Left renal pelvis (tissue), 4 donors: ENCODE measurements at places on chromosomes 1 and 21. TPM values are rescaled to one million over a fixed set of nuclear protein-coding genes. Genes with fewer than 3 reads are reported as not detected.

DNA sequence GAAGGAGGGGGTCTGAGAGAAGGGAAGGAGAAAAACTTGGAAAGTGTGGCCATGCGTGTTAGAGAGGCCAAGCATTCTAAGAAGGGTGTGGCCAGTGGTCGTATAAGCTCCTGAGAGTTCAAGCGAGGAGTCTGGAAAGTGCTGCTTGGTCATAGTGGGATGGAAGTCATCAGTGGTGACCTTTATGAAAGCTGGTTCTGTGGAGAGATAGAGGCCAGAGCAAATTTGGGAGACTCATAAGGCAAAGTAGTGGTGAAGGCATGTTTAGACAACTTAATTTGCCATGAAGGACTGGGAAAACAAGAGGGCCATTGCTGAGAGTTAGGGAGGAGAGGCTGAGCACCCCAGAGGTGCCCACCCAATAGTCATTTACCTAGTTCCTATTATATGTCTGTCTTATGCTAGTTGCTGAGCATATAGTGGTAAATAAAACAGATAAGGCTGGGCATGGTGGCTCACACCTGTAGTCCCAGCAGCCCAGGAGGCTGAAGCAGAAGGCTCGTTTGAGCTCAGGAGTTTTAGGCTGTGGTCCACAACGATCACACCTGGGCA is 1.9 kb downstream of the KLF17 start:
- DNase-seq, result no peak

DNA sequence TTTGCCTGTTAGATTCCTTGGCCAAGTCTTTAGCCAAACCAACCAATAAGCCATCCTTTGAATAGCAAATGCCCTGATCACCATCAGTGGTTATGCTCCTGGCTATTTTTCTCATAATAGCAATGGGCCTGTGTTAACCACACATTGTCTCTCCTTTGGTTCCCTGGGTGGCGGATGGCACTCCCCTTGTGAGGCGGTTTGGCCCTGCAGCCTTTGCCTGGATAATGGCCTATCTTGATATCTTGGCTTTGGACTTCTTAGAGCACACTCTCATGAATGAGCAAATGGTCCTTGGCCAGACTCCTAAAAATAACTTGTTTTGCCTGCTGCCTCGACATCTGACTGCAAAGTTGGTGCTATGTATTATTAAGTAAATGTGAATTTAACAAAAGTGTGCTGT is 22.4 kb upstream of the ZBTB18 start:
- no peak for DNase-seq

Gene PDC
- 0.27 TPM for polyA plus RNA-seq

- no peak for DNase-seq
Measured at GRCh38 chr1:84996846-84997666, at the start of gene MCOLN2. TSS of gene MCOLN2 (minus strand) at chr1:84997113. CDS start at chr1:84996872, 241 bp downstream.

- DNase-seq, result no peak
Measured at GRCh38 chr1:205435578-205436573, 14.0 kb upstream of the LEMD1 start.

Gene GNG12
- 91.1 TPM for polyA plus RNA-seq

GRCh38 chr1:68445709-68446108 is 4.0 kb downstream of the RPE65 start:
- DNase-seq, result no peak

Gene FPGT
- polyA plus RNA-seq, result 25.0 TPM

Gene NIBAN1
- 3.6 TPM for polyA plus RNA-seq

DNA sequence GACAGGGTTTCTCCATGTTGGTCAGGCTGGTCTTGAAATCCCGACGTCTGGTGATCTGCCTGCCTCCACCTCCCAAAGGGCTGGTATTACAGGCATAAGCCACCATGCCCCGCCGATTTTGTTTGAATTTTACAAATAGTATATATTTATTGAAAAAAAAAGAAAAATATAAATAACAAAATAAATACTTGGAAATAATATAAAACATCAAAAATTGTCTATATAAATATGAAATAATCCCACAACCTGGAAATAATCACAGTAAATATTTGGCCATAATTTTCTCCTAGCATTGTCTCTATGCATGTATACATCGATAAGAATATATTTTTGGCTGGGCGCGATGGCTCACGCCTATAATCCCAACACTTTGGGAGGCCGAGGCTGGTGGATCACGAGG is 2.7 kb upstream of the PLOD1 start:
- DNase-seq, result no peak

DNA sequence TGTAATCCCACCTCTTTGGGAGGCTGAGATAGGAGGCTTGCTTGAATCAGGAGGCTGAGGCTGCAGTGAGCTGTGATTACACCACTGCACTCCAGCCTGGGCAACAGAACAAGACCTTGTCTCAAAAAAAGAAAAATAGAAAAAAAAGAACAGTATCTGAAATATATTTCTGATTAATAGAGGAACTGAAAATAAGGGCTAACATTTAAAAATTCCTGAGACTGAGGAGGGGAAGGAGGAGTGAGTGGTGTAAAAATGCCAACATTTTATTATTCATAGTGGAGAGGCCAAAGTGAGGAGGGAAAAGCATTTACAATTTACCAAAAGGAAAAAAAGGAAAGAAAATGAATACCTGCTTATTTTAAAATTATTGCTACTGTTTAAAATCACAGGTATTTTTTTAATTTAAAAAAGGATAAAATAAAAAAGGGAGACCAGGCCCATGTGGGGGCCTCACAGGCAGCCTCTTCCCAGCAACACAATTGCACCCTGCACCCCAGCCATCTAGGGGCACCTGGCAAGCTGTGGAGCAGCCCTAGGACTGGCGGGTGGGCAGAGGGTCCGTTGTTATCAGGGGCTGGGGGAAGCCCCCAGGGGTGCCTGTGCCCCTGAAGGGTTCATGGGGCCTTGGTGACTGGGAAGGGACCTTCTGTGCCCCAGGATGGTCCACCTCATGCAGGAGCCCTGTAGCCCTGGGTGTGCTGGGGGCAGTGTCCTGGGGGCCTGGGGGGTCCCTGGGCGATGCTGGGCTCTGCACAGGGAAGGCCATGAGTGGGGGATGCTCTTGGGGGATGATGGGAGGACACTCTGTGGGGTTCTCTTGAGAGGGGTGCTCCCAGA is 34.8 kb upstream of the ADARB1 start:
- no peak for DNase-seq

- no peak for DNase-seq
Measured at GRCh38 chr1:76433526-76433925, 359.0 kb downstream of the ST6GALNAC3 start.

Gene BLACAT1
- 2.8 TPM for polyA plus RNA-seq

DNA sequence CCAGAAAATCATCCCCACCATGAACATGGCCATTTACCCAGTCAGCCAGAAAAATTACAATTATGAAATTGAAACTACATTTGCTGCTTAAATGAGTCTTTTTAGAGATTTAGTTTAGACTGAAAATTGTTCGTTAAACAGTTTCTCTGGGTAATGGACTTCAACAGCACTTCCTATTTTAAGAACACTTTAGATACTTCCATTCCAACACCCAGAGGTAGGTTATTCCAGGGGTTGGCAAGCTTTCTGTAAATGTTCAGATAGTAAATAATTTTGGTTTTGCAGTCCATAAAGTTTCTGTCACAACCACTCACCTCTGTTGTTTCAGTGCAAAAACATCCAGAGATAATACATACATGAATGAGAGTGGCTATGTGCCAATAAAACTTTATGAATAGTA is 10.2 kb downstream of the NMNAT2 start:
- DNase-seq, result no peak

Gene LCE6A
- not detected for polyA plus RNA-seq

Gene TMEM82
- 2.0 TPM for polyA plus RNA-seq

- DNase-seq, result no peak
Measured at GRCh38 chr1:212699625-212700222, at the start of gene BATF3. TSS of gene BATF3 (minus strand) at chr1:212699840. CDS start at chr1:212699762, 78 bp downstream.

- no peak for DNase-seq
Measured at GRCh38 chr1:192550922-192551534, 24.5 kb upstream of the RGS1 start.

- no peak for DNase-seq
Measured at GRCh38 chr21:41957991-41958766, 4.4 kb upstream of the C2CD2 start.

GRCh38 chr1:169426174-169426705 is 1.0 kb downstream of the CCDC181 start:
- DNase-seq, result no peak

GRCh38 chr1:212633161-212633560 is 24.6 kb downstream of the ATF3 start:
- no peak for DNase-seq

DNA sequence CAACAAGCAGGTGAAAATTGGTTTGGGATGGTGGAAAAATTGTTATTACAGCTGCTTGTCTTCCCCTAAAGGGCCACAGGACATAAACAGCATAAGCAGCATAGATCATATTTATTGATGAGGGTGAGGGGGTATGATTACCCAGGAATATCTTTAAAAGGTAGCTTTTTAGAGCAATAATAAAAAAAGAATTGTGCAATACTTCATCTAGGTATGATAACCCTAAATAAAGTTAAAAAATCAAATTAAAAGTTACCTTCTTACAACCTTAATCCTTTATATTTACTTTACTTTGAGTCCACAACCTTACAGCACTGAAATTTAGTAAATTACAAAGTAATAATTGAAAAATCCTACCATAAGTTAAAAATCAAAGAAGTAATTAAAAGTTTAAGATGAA is 653.3 kb upstream of the RGS18 start:
- DNase-seq, result no peak

GRCh38 chr1:48676822-48677221 is 99.9 kb downstream of the BEND5 start:
- no peak for DNase-seq

DNA sequence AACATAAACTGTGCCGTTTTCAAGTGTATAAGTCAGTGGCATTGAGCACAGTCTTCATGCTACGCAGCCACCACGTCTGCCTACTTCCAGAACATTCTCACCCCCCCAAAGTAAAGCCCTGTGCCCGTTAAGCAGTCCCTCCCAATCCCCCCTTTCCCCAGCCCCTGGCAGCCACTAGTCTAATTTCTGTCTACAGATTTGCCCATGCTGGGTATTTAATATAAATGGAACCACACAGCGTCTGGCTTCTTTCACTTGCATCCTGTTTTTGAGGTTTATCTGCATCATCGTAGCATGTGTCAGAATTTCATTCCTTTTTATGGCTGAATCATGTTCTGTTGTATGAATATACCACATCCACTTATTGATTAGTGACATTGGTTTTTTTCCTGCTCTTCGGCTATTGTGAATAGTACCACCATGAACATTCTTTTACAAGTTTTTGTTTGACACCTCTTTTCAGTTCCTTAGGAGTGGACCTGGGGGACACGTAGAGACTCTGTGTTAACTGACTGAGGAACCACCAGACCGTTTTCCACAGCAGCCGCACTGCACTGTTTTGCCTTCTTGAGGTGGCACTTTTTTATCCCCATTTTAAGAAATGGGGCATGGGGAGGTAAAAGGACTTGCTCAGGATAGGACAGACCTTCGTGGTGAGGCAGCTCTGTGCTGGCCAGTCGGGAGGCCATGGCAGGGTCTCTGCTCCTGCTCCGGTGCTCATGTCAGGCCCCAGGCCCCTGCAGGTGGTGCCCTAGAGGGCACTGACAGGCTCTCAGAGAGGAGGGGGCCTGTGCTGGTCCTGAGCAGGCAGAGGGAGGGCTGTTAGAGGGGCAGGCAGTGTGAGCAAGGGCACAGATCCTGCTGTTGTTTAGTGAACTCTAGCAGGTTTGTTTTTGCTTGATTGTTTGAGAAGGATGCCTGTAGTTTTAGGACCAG is 123.8 kb downstream of the PCBP3 start:
- DNase-seq, result no peak

DNA sequence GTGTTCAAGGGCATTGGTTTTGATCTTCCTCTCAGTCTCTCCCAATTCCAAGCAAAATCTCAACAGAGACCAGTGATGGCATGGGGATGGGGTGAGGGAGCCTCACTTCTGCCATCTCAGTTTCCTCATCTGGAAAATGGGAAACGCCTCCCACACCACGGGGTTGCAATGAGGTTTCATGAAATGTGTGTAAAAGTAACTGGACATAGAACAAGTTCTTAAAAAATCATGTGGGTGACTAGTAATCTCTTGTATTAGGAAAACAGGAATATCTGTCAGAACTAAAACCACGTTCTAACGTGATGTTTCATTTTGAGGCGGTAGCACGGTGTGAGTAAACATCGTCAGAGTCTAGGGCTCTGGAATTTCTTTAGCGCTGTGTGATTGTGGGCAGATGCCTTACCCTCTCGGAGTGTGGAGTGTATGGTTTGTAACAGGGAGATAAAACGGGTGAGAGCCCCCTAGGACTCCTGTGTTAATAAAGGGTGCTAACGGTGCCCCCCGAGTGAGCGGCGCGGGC is 55.5 kb upstream of the DNAJC6 start:
- DNase-seq, result no peak

- DNase-seq, result no peak
Measured at GRCh38 chr1:225354906-225355305, 72.9 kb downstream of the LBR start.

- DNase-seq, result no peak
Measured at GRCh38 chr21:45283611-45284455, 3.9 kb downstream of the POFUT2 start.

Gene NR1I3
- 1.9 TPM for polyA plus RNA-seq

GRCh38 chr1:74861867-74862266 is 128.9 kb downstream of the TYW3 start:
- no peak for DNase-seq

GRCh38 chr1:147243228-147243685 is 773 bp downstream of the CHD1L start:
- no peak for DNase-seq

DNA sequence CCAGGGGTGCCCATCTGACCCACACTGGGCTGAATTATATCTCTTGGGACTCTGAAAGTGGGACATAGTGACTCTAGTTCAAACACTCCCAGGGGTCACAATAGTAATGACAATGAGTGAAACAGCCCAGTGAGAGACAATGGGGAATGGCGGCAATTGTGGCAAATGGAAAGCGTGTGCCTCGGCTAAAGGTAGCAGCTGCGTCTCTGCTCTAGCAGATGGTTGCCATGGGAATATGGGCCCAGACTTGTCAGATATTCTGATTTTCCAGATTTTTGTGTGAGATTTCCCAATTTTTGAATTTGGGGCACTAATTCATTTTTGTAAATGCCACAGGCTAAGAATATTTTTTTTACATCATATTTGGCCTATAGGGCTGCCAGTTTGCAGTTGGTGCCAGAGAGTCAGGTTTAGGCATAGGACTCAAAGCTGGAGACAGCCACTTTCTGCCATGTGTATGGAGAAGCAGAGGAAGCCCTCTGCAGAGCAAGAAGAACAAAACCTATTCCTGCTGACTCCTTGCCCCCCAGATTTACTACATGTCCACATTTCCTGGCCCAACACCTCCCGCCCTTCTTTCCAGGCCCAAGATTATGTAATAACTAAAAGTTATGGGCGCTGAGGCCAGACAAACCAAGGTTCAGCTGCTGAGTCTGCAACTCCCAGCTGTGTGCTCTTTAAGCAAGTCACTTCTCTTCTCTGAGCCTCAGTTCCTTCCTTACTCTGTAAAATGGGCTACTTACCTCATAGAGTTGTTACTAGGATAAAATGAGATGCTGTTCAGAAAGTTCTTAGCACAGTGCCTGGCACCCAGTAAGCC is 21.6 kb upstream of the PTP4A2 start:
- no peak for DNase-seq

- no peak for DNase-seq
Measured at GRCh38 chr1:50183378-50184133, 74.8 kb downstream of the ELAVL4 start.
